Muscle of arm (tissue), 14 donors: ENCODE measurements at places on chromosomes 3 and 15.

DNA sequence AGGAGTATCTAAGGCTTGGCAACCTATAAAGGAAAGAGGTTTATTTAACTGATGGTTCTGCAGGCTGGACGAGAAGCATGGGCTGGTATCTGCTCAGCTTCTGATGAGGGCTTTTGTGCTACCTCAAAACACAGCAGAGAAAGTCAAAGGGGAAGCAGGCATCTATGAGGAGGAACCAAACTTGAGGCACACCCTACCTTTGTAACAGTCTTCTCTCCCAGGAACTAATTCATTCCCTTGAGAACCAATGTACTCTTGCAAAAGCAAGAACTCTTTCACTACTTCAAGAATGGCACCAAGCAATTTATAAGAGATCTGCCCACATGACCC is 109.0 kb downstream of the CGGBP1 start:
- no peak for DNase-seq

GRCh38 chr3:178483704-178484103 is 52.5 kb upstream of the KCNMB2 start:
- no peak for DNase-seq

- DNase-seq, result no peak
Observed at GRCh38 chr3:143170676-143171075, 51.1 kb downstream of the CHST2 start.

- no peak for DNase-seq
Observed at GRCh38 chr15:67746022-67746421, 79.3 kb upstream of the SKOR1 start.

GRCh38 chr3:126945171-126945721 is 37.7 kb upstream of the PLXNA1 start:
- DNase-seq, result no peak

GRCh38 chr15:68379058-68379758 is 52.8 kb downstream of the ITGA11 start:
- DNase-seq, result no peak

GRCh38 chr3:167302678-167303077 is 77.4 kb downstream of the ZBBX start:
- no peak for DNase-seq

DNA sequence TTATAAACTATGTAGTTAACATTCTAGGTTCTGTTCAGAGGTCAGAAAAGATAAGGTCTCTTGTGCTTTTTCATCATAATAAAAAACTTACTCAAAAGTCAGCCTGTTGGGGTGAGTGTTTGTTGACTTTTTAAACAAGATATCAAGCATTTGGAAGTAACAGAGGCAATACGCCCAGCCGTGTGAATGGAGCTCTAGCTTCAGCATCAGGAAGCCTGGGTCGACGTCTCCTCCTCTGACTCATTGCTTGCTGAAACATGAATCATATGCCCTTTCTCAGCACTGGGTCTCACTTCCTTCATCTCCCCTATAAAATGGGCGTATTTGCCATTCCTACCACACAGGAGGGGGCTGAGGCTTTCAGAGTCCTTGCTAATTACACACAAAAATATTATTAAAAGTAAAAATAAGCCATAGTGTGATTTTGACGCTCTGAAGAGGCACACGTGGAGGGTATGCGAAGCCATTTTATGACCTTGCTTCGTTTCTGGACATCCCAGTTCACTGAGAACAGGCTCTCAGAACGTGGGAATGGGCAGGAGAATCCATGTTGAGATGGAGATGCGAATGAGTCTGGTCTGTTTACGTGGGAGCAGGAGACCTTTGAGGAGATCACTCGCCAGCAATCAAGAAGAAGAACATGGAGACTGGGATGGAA is 220.8 kb upstream of the TPRG1 start:
- DNase-seq, result no peak

DNA sequence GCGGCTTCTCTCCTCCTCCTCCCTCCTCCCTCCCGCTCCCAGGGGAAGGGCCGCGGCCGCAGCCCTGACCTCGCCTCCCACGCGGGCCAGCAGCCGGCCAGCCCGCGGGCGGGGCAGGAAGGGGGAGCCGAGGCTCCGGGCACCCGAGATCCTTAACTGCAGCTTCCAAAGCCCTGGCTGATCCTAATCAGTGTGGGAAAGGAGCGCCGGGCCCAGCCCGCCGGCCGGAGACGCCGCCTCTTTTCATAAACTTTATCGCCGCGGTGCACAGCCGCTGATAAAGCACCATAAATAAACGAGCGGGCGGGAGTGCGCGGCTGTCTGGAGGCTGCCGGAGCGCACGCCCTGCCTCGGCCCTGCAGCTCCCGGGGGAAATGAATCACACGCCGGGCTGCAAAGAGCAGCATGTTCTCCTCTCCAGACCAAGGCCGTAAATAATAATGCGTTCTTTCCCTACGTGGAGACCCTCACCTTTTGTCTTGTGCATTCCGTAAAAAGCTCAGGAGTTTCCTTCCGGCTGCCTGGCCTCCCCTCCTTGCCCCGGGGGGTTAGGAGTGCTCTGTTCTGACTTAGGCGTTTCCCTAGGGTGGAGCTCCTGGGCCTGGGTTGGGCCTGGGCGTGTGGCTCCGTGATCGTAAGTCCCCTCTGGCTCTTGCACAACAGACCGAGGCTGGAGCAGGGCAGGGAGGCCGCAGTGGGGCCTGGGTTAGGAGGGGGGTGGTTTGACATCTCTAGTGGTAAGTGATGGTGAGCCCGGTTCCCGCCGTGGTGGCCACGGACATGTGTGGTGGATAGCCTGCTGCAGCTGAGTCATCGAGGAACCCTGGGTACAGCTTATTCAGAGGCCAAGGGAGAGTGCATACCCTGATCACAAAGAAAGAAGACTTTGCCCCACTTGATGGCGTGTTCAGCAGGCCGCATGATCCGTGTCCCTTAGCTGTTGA is 132.6 kb upstream of the HES1 start:
- peak; percentile 66 for DNase-seq

DNA sequence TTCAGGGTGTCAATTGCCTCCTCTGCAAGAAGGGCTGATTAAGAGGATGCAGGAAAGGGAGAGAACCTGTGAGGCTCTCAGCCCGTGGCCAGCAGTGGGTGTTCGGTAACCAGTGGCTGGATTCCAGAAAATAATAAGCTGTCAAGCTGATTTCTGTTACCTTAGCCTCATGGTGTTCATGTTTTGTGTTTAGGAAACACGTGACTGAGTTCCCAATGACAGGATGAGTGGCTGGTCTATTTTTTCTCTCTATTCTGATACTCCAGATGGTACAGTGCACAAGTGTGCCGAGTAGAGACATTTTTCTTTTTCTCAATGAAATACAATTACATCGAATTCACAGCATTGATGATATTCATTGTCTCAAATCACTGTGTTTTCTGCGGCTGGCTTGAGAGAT is 43.6 kb downstream of the EDEM1 start:
- no peak for DNase-seq

- no peak for DNase-seq
Observed at GRCh38 chr3:46162975-46163555, 45.0 kb downstream of the CCR1 start.

DNA sequence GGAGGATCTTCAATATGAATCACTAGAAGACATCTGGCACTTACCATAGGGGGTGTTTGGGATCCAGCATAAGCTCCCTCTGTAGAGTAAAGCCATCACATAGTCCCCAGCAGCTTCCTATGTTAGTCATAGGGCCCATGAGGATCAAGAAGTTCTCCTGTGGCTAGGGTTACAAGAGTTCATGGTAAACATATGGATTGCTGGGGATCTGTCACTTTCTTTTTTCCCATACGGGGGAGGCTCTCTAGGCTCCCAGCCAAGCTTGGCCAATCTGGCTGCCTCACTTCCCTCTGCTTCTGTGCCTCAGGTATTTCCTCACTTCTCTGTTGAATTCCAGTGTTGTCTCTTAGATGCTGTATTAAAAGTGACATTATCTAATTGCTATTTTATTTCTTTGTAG is 597.9 kb downstream of the PDCD6IP start:
- DNase-seq, result no peak

DNA sequence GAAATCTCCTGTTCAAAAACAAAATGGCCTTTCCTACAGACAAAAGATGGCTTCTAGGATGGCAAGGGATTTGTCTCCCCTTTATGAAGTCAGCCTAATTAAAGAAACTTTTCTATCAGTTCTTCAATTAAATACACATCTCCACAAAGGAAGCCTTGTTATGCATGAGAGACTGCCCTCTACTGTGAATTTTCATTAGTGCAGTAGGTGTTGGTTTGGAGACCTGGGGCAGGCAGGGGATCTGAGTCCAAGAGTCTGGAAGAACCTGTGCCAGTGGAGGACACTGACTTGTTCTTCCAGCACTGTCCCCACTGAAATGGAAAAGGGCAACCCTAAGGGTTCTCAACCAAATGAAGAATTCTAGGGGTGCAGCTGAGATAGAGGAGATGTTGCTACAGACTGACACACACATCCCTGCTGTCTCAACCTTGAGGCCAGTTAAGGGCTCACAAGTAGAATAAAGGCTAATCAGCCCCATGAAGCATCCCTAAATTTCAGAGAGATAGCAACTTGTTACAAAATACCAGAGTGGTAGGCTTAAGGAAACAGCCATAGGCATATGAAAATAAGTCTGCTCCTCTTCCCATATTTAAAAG is 174.0 kb upstream of the PRICKLE2 start:
- peak; percentile 66 for DNase-seq

DNA sequence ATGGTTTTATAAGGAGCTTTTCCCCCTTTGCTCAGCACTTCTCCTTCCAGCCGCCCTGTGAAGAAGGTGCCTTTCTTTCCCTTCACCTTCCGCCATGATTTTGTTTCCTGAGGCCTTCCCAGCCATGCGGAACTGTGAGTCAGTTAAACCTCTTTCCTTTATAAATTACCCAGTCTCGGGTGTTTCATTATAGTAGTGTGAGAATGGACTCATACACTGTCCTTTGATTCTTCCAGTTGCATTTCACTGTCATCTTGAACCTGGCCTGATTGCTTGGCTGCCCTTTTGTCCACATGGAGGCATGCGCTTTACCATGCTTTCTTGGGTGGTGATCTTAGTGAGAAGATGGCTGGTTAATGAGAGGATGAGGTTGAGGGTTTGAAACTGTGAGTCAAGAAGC is 23.2 kb downstream of the USP13 start:
- no peak for DNase-seq

GRCh38 chr3:141561426-141562034 is 74.7 kb downstream of the RASA2 start:
- peak; percentile 68 for DNase-seq

- DNase-seq, result no peak
Observed at GRCh38 chr3:53534676-53535400, 40.4 kb downstream of the CACNA1D start.

DNA sequence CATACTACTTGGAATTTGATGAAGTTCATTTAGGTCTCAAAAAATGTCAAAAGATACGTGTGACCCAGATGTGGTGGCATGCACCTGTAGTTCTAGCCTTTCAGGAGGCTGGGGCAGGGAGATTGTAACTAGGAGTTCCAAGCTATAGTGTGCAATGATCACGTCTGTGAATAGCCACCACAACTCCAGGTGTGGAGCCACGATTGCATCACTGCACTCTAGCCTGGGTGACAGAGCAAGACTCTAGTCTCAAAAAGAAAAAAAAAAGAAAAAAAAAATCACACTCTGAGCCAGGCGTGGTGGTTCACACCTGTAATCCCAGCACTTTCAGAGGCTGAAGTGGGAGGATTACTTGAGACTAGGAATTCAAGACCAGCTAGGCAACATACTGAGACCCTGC is 14.2 kb downstream of the MAP4 start:
- DNase-seq, result no peak

- DNase-seq, result no peak
Observed at GRCh38 chr15:33218071-33218491, 23.6 kb upstream of the FMN1 start.

GRCh38 chr3:51501833-51502561 is 2.2 kb upstream of the DCAF1 start:
- DNase-seq, result peak; percentile 82

DNA sequence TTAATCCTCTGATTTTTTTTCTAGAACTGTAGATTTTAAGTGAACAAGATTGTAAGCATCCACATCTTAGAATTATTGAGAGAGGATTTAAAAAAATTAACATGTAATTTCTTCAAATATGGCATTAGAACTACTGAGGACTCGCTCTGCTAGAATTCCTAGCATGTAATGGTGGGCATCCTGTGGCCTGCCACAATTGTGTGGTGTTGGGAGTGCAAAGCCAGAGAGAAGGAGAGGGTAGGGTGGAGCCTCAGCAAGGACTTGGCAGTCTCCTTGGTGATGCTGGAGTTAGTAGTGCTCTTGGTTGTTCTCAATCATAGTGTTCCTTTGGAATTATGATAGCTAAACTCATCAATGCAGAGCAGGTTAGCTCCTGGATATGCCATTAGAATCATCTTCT is 443.9 kb upstream of the TBL1XR1 start:
- no peak for DNase-seq

DNA sequence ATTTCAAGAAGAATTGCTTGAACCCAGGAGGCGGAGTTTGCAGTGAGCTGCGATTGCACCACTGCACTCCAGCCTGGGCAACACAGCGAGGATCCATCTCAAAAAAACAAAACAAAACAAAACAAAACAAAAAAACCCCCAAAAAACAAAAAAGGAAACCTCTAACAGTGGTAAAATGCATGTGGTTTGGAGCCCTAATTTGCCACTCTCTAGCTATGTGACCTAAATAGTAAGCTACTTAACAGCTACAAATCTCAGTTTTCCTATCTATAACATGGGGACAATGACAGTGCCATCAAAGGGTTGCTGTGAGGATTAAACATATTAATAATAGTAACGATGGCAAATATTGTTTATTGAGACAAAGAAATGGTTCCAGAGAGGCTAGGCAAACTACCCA is 119.4 kb upstream of the LMOD3 start:
- no peak for DNase-seq

GRCh38 chr3:149512073-149512782 is 37.7 kb downstream of the TM4SF4 start:
- DNase-seq, result peak; percentile 66

GRCh38 chr15:78950902-78951840 is 6.3 kb upstream of the CTSH start:
- no peak for DNase-seq

DNA sequence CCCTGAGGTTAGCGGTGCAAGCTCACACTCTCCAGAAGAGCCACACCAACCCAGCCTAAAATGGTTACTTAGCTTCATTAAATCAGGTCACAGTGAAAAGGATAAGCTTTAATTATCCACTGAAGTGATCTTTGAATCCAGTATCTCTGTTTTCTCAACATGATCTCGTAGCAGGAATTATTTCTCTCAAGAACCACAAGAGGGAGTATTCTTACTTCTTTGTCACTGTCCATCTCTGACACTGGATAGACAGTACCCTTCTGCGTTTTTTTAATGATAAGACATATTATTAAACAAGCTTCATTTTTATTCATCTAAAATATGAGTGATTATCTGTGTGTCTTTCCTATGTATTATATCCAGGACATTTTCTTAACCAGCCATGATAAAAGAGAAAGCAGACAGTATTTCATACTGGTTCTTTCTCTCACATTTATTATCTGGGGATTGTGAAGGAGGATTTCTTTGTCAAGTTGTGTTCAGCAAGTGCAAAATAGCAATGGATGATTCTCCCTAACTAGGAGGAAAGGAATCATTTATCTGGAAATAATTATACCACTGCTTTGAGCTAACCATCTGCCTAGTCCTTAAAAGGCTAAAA is 105.4 kb upstream of the CCDC54 start:
- DNase-seq, result no peak

- DNase-seq, result no peak
Observed at GRCh38 chr3:131630807-131631206, 128.0 kb upstream of the MRPL3 start.
